ENCODE measurements at places on chromosomes 6 and 20.

DNA sequence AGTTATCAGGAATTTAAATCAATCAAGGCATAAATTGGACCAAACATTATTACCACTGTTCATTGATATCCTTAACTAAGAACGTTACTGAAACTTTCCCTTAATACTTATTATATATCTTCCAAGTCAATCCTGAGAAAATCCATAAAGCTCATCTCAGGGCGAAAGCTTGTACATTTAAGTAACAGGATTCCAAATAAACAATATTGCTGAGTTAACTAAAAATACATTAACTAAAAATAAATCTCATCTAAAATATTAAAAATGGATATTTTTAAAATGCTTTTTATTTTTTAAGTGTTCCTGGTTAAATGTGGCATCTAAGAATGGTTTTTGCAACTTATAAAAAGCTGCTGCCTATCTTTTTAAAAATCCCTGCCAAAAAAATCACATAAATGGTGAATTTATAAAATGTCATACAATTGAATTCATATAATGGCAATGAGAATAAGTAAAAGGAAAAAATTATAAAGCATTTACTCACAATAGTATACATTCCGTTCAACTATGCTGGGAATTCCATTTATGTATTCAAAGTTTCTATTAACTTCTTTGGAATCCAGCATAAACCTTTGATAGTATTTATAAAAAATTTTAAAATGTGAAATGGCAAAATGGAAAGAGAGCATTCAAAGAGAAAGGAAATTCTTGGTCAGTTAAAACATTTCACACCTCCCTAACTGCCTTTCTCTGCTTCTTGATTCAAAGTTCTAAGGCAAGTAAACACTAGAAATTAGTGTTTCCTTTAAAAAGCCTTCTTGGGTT lies 20.8 kb upstream of the GMDS start:
- no peak for DNase-seq

DNA sequence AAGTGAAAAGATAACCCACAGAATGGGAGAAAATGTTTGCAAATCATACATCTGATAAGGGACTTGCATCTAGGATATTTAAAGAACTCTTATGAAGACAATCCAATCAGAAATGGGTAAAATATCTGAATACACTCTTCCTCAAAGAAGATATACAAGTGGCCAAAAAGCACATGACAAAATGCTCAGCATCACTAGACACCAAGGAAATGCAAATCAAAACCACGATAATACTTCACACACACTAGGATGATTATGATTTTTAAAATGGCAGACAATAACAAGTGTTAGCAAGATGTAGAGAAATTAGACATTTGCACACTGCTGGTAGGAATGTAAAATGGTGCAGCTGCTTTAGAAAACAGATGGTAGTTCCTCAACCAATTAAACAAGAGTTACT lies 34.8 kb upstream of the SIRT5 start:
- no peak for DNase-seq

DNA sequence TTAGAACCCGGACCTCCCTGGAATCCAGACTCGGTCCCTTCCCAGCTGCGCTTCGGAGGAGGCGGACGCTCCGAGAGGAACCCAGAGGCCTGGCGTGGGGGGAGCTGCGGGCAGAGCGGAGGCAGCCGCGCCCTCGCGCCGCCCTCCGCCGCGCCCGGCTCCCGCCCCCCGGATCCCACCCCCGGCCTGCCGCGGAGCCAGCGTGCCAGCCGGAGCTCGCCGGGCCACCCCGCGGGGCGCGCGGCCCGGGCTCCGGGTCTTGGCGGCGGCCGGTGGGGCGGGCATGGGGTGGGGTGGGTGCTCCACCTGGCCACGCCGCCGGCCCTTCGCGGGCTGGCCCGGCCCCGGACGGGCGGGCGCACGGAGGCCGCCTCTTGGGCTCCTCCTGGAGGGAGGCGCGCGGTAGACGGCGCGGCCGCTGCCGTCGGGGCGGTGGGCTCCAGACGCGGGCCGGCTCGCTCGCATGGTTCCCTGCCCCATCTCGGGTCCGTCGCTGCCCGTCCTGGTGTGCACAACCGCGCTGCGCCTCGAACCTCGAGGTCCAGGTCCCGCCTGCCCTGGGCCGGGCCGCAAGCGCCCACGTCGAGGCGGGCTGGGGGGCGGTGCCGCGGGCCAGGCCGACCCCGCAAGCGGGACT lies 592 bp upstream of the CDYL start:
- DNase-seq = peak; percentile 33

DNA sequence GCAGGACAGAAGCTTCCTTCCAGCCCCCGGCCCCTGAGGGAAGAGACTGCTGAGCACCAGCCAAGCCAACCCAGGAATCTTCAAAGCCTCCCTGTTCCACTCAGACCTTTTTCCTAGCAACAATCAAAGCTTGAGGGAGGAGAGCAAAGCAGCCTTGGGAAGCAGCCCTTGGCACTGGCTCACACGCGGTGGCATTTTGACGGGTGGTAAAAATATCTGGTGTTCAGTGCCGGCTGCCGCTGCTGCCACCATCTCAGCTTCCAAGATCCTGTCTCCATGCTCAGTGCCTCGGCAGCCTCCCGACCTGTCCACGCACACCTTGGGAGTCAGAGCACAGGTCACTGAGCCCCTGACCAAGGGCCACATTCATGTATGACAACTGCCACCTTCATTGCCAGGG lies 170.1 kb downstream of the LRFN2 start:
- DNase-seq = no peak

DNA sequence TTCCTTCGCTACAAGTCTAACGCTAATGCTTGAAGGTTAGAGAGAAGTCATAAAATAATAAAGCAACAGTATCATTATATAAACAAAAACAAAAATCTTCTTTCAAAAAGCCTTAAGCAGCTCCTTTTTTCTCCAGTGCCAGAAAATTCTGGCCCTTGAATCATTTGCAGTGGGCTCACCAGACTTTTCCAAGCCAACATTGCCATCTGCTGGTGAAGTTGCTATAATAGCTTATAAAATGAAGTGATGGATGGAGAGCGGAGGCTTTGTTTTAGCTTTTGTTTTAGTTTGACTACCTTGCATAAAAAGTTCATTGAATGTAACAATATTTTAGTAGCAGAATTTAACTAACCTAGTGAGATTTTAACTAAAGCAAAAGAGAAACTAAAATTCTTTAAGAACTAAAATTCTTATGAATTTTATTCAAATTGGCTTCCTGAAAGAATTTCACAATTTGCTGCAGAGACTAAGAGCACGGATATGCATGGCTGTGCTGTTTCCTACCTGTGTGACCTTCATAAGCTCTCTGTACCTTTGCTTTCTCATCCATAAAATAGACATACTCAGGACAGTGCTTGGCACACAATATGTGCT lies 44.8 kb upstream of the SLC2A12 start:
- DNase-seq = no peak

DNA sequence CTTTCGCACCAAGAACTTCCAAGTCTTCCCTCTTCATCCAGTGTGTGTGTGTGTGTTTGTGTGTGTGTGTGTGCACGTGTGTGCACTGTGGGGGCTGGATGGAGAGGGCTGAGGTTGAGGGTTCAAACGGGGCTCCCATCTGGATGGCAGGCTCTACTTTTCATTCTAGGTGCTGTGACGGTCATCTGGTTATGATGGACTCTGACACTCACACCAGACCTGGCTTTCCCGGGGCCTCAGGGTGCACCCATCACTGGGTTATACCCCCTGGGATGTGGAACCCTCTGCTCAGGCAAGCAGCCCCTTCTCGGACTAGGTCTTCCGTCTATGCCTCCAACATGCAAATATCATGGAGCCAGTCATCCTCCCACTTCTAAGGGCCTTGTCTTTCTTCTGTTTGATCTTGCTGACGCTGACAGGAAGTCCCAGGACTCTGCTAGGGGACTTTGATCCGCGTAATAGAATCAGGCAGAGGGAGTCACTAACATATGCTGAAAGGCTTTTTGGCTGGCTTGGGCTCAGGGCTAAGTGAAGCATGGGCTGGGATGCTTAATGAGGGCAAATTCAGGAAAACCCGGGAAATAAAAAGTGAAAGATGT lies 313.6 kb downstream of the CDC5L start:
- no peak for DNase-seq

GRCh38 chr6:167946007-167946406 lies 51.5 kb upstream of the KIF25 start:
- no peak for DNase-seq

DNA sequence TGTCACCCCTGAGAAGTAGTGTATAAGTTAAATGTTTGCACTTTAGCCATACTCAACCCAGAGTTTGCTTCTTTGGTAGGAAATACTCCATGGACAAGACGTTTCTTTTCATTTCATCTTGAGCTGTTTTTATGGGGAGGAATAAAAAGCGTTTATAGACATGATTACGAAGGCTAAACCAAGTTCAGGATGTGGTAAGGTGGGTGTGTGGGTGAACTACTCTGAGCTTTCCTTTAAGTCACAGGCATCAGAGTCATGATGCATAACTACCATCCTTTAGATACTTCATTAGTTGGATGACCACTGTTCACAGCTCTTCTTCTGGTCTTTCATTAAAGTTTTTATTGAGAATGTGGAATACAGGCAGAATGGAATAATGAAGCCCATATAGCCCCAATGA lies 48.9 kb downstream of the EBF4 start:
- DNase-seq = no peak

GRCh38 chr20:57013217-57013616 lies 253.2 kb downstream of the BMP7 start:
- no peak for DNase-seq

GRCh38 chr20:59591061-59591460 lies 13.3 kb upstream of the PHACTR3 start:
- no peak for DNase-seq

DNA sequence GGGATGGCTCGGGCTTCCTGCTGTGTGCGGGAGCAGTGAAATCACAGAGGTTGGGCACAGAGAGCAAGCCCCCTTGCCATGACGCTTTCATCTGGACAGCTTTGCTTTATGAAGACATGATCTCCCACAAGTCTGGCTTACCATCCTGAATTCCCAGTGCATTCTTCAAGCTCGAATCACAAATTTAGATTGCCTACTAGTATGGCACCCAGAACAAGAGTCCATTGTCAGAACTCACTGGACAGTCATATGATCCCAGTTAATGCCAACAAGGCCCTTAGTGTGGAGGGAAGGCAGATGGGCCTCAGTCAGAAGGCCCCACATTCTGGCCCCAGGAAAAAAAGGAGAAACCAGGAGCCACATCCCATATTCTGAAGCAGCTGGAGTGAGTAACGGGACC lies 147.3 kb upstream of the FOXQ1 start:
- no peak for DNase-seq

GRCh38 chr6:148578489-148578814 lies 168.4 kb upstream of the UST start:
- DNase-seq = no peak

- DNase-seq = peak; percentile 88
Measured at GRCh38 chr6:10694302-10695085, at the start of the genes C6orf52 and PAK1IP1. Gene C6orf52 (minus strand): TSS chr6:10694616. CDS start chr6:10687550, 7,066 bp downstream. Gene PAK1IP1 (plus strand): TSS chr6:10694972. CDS start chr6:10694986, 14 bp downstream.
